ENCODE measurements at places on chromosomes 3 and 15.

DNA sequence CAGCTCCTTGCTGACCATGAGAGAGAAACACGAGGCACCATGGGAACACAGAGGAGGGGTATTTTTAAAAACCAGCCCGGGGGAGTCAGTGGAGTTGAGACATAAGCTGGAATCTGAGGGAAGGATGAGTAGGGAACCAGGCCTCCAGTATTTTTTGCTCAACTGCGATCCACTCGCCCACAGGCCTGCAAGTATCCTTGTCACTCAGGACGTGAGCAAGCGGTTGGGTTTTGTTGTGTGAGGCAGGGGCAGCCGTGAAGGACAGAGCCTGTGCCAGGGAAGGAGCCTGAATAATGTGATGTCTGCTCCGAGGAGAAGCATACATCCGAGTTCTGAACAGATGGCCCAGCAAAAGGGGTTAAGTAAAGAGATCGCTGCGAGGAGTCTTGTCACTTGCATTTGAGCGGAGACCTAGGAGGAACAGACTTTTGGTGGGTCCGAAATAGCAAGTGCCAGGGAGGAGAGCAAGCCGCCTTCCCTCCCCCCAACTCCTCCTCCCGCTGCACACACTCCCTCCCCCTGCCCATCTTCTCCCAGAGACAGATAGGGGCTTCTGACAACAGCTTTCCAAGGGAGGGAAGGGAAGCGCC, 20.4 kb upstream of the NTRK3 start:
- DNase-seq = no peak

GRCh38 chr15:52680041-52680391, 828 bp upstream of the ATOSA start:
- DNase-seq = peak; percentile 28

DNA sequence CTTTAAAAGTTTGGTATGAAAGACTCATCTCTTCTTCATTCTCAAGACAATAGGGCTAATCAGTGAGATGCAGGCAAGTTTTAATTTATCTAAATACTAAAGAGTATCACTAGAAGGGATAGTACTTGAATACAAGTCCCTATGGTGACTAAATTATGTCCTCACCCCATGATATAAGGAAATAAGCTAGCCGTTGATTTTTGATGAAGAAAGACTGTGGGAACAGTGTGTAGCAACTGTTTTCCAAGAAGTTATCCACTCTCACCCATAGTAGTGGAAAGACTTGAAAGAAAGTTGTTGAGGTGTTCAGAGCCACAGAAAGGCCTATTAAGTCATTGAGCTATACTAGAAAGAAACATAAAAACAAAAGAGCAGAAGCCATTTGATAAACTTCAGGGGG, 36.7 kb downstream of the PIK3CA start:
- DNase-seq = no peak

DNA sequence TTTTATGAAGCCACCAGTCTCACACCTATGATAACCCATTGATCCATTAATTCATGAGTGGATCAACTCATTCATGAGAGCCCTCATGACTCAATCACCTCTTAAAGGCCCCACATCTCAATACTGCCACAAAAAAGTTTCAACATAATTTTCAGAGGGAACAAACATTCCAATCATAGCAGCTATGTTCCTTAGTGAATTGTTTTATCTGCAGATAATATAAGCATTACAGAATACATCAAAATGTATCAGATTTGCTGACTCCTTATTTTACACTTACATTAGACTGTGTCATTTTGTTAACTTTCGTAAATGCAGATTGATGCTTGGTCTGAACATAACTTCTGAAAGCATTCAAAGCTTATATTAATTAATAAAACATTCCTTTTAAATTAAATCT, 155.3 kb upstream of the MBNL1 start:
- DNase-seq = no peak

- DNase-seq = no peak
These were observed 305.0 kb downstream of the ZNF385D start for GRCh38 chr3:21446027-21446426.

DNA sequence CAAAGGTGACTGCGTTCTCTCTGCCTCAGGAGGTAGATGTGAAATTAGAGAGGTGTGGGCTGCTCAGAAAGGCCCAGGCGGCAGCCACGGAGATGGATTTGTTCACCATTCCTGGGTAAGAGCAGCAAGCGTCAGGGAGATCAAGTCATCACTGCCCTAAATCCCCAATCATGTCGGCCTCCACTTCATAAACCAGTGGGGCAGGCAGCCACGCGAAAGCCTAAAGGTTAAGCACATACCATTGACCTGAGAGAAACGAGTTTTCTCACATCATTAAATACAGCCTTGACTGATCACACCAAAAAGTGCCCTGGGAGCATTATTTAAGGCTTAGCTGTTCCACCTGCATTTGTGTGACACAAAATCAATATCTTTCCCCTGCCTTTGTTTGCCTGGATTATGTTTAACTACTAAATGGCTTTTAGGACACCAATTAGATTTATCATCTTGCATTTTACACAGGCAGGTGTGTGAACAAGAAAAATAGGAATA, 50.7 kb upstream of the FOXB1 start:
- DNase-seq = no peak

DNA sequence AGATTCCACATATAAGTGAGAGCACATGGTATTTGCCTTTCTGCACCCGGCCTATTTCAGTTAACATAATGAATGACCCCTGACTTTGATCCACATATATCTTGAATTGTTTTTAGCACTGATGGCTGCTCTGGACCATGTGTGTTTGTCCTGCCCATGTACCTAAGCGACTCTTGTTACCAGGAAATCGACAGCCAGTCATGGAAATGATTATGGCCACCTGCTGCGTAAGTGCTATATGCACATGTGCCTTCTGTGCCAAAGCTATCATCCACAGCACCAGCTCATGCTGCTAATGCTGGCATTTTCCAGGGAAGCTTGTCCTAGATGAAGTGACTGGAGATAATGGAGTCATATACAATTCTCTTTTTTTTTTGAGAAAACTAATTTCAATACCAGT, 103.7 kb downstream of the PEX5L start:
- no peak for DNase-seq

- peak; percentile 8 for DNase-seq
These were observed 28.8 kb upstream of the TMEM115 start for GRCh38 chr3:50388016-50388719.

- peak; percentile 67 for DNase-seq
These were observed 402.1 kb downstream of the CADM2 start for GRCh38 chr3:85360742-85361387.

GRCh38 chr3:2516762-2517441, 418.2 kb downstream of the CNTN4 start:
- no peak for DNase-seq

- DNase-seq = peak; percentile 16
These were observed 17.6 kb upstream of the CYP11A1 start for GRCh38 chr15:74384881-74385643.

DNA sequence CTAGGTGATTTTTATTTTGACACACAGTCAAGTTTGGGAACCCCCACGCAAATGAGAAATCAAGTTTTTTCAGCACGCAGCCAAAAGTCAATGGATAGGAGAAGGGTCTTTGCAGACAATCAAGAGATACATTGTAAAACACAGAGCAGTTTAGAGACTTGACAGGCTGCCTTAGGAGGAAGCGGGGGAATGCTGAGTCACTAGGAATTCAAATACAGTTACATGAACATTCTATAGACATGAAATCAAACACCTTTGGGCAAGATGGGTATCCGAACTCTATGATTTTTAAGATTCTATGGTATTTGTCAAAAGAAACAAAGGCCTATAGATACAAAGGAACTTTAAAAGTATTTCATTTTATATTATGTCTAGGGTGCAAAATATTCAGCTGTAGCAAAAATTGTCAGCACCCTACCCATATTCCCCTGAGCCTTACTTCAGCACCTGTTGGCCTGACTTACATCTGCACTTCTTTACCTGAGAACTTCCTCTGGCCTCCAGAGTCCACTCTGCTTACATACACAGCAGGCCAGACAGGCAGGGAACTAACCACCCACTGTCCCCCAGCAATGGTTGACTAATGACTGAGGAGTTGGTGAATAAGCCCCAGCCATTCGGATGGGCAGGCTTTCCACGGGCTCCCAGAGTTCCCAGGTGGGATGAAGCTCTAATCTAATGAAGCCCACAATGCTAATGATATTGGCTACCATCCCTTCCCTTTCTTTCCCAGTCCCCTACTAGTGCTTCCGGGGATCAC, 289.3 kb upstream of the RORA start:
- no peak for DNase-seq

DNA sequence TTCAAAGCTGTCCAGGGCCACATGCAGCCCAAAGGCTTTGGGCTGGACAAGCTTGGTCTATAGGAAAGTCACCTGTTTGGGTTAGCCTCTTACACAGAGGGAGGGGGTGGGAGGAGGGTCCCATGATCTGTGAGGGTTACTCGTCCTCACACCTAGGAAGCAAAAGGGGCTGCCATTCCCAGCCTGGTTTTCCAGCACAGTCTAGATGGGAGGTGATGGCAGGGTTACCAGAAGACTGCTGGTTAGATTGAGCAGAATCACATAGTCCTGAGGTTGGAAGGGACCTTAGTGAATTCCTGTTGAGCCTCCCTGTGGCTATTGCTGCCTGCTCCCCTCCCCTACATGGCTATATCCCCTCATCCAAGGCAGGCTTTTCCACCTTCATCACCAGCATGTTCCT, 101.8 kb downstream of the SEMA5B start:
- no peak for DNase-seq

GRCh38 chr15:41102854-41103253, 13.2 kb downstream of the INO80 start:
- DNase-seq = no peak

DNA sequence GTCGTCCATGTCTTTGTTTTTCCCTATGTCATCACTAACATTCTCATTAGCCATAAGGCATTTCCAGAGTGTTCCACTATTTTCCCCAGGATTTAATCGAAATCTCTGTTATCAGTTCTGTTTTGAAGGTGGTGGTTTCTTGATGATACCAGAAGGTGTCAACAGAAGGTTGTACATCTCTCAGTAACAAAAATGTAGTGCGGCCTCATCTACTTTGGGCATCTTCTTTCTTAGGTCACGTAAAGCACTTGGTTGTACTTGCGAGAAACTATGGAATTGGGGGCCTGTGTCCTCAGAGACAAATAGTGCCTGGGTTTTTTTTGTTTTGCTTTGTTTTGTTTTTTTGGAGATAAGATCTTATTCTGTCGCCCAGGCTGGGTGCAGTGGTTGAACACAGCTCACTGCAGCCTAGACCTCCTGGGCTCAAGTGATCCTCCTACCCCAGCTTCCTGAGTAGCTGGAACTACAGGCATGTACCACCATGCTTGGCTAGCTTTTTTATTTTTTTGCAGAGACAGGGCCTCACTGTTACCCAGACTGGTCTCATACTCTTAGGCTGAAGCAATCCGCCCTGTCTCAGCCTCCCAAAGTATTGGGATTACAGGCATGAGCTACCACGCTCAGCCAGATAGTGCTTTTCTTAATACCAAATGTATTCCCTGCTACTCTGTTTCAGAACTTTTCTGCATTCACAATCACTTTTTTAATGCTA, 61.2 kb upstream of the FURIN start:
- no peak for DNase-seq

GRCh38 chr3:32320080-32320479, 71.6 kb upstream of the CMTM7 start:
- no peak for DNase-seq

- no peak for DNase-seq
These were observed 27.1 kb downstream of the HEG1 start for GRCh38 chr3:125028657-125029056.

DNA sequence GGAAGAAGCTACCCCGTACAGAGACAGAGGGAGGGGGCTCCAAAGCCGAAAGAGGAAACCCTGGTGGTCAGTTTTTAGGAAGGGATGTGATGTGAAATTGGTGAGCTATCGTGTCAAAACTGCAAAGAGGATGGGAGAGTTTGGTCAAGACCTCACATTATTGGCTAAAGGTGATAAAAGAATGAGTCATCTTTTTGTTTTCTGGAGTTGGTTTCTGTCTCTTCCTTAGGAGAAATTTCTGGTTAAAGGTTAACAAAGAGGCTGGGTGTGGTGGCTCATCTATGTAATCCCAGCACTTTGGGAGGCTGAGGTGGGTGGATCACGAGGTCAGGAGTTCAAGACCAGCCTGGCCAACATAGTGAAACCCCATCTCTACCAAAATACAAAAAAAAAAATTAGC, 217.8 kb upstream of the CBLB start:
- peak; percentile 32 for DNase-seq
